ENCODE measurements at places on chromosomes 12 and 14. TPM values are rescaled to one million over a fixed set of nuclear protein-coding genes. Genes with fewer than 3 reads are reported as not detected.

DNA sequence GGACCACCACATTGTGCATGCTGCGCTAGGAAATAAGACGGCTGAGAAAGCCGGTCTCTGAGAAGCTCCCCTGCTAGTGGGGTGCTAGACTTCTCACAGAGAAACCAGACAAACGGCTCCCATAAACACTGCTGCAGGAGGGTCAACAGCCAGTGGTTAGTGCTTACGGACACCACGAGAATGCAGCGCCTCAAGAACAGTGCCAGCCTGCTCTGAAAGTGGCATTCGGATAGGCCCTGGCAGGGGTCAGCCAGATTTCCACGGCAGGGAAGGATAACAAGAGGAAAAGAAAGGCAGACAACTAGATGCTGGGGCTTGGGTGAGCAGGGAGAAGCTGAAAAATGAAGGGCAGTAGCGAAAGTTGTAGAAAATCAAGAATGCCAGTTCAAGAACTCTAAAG is 26.4 kb downstream of the PPTC7 start:
- DNase-seq, result no peak

GRCh38 chr14:36224176-36224575 is 47.7 kb upstream of the PTCSC3 start:
- no peak for DNase-seq

- no peak for DNase-seq
These were observed 286.4 kb upstream of the AMIGO2 start for GRCh38 chr12:47366157-47366556.

Gene NDUFB1
- 236 TPM for total RNA-seq

DNA sequence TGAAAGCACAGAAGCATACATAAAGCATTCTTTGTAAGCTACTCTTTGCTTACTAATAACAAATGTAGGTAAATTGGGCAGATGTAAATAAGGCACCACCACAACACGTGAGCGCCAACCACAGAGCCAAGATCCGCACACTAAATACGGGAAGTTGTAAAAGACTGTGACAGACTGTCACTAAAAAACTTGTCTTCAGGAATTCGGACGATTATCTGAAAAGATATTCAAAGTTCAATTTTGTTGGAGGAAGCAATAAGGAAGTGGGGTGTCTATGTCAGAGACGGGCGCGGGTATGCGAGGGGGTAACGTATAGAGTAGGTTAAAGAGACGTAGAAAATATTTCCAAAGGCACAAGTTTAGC is 1.5 kb upstream of the HSP90B1 start:
- no peak for DNase-seq

DNA sequence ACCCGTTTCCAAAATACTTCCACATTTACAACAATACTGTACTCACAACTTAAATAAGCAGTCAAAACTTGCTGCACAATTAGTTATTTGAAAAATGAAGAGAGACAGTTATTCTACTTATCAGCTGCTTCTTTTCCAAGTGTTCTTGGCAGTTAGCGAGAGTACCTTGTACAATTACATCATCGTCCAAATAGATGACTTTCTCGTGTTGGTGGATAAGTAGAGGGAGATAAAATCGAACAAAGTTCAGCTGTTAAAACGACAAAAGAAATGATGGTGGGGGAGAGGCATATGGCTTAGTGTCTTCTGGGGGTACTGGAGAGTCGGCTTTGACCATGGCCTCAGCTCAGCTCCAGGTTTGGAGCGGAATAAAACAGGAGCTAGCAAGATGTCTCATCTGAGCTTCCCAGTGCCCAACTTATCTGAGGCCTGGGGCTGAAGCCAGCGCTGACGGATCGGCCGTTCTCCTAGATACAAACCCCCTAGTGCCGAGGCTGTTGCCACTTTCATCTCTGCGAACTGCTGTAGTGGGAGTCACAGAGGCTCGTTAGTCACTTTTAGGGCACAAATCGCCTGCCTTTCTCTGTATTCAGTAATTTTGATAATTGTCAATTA is 31.7 kb downstream of the TDG start:
- DNase-seq, result no peak

Measured in pulmonary artery endothelial cell (primary cell).